ENCODE measurements at places on chromosomes 3 and 15.

GRCh38 chr3:46293035-46293724, 50.9 kb downstream of the CCR3 start:
- DNase-seq = no peak

DNA sequence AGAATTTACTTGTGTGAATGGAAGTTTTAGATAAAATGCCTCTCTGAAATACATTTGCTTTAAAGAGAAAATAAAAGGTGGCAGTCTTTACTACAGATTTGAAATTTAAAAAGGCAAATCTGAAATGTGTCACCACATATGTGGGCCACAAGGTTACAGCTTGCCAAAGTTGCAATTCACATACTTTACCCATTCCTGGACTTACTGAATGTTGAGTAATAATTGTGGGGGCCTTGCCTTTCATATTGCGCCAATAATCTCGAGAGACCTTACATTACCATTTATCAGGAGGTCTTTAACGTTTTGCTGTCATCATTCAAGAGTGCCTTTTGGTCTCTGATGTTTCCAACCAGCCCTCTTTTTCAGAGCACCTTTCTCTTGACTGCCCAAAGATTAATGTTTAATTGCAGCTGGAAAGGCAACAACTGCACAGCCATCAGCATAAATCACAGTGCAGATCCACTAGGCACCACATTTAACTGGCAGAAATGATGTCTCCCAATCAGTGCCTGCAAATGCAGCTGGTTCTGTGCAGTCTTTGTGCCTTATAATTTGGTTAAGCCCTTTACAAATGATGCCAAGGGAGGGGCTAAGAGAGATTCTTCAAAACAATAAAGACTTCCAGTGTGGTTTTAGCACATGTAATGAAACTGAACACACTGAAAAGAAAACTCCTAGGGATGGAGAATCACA, 206.8 kb downstream of the MAGI1 start:
- no peak for DNase-seq

- DNase-seq = no peak
Observed at GRCh38 chr15:37586011-37586583, 348.3 kb upstream of the TMCO5A start.

GRCh38 chr15:29612701-29613100, 209.6 kb downstream of the TJP1 start:
- no peak for DNase-seq

DNA sequence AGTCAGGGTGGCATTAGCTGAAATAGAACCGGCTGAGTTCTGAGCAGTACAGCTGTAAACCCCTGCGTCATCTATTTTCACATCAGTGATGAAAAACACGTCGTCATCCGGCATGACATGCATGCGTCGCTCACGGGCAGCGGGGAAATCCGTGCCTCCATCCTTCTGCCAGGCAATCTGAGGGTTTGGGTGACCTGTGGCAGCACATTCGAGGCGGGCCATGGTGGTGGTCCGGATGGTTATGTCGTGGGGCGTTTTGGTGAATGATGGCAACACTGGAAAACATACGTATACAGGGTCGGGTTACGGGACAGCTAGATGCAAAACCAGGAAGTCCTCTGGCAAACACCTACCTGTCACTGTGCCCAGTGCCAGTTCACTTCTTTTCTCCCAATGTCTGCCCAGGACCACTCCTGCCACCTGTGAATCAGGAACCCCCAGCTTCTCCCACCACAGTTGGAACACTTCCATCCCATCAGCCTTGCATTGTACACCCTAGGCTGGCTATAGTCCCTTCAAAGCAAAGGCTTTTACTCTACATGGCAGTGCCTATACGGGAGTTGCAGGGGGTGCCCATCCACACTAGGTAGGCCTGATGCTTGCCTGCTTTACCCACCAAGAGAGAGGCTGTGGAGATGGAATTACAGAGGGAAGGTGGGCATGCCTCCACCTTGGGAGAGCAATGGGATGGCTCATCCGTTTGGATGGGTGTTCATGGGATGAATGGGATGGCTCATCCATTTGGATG, 116.7 kb downstream of the LRIG1 start:
- DNase-seq = no peak

Measured in stimulated activated CD4-positive, alpha-beta T cell treated with anti-CD3 and anti-CD28 coated beads, Interleukin-15, amount 100 ng/mL, for 1 hour (primary cell).